ENCODE measurements at places on chromosomes 7 and 10.
A peak's percentile ranks its signal among the peaks of the same experiment; 100 is the strongest.

DNA sequence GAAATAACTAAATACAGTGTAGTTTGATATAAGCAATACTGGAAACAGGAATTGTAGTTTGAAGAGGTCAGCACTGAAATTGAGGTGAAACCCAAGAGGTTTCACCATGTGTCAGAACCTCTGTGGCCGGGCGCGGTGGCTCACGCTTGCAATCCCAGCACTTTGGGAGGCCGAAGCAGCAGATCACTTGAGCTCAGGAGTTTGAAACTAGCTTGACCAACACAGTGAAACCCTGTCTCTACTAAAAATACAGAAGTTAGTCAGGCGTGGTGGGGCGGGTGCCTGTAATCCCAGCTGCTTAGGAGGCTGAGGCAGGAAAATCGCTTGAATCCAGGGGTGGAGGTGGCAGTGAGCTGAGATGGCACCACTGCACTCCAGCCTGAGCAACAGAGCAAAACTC, 13.7 kb downstream of the AHCYL2 start:
- no peak for DNase-seq

DNA sequence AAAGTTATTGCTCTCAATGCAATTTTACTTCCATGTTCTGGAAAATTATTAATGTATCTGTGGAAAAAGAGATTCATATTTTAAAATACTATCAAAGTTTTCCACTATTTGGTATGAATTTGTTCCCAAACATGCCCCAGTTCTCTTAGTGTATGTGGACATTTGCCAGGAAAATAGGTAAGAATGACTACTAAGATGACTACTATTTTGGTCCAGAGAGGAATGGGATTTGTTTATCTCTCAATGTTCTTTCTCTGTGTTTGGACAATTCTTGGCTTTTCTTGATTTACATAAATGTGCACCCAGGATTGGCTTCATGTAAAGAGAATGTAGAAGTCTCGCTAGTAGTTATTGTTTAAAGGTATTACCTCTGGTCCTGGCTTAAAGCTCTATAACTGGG, 60.3 kb upstream of the POT1 start:
- no peak for DNase-seq

DNA sequence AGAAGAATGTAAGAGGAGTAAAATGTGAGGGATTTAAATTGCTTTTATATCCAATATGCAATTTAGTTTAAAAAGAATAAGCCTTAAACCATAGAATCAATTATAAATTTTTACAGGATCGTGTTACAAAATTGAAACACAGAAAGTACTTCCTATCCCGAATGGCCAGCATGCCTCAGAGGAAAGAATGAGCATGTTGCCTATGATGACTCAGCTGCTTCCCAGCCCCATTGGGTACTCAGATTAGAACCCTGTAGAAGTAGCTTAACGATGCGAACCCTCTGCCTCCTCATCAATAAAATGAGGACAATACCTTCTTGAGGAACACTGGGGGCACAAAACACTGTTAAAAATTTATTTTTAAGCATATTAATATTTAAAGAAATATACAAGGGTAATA, 113.4 kb upstream of the CDK1 start:
- no peak for DNase-seq

- no peak for DNase-seq
Measured at GRCh38 chr7:90671571-90671970, 75.5 kb downstream of the CDK14 start.

GRCh38 chr7:130334274-130334673, 10.3 kb upstream of the CPA5 start:
- DNase-seq, result no peak

- no peak for DNase-seq
Measured at GRCh38 chr7:1234881-1235500, 2.3 kb downstream of the UNCX start.

DNA sequence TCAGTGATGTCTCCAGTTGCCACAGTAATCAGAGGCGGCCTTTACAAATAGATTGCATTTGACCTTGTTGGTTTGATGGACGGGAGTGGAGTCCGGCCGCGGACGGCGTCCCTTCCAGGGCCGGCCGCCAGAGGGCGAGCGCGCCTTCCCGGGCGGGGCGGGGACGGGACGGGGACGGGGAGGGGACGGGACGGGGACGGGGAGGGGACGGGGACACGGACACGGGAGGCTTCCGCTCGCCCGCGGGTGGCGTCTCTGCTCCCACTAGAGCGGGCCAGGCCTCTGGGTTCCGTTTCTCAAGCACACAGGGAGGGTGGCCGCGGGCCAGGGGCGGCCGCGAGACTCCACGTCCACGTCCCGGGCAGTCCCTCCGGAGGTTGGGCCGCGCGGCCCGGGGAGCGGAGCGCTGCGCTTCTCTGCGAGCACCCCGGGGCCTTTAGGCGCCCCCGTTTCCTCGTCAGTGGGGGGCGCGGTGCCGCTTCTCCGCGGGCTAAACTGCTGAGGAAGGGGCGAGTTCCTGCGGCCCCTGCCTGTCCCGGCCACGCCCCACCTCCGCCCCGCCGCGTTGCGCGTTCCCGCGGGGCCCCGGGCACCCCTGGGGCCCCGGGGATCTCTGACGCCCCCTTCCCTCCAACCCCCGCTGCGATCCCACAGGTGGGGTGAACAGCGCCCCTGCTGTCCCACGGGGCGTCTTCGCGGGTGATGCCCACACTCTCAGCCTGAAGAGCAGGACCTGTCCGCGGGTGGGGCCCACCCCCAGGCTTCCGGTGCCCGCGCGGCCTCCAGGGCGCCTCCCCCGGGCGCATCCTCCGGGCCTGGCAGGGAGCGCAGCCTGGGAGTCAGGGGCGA, 84.2 kb upstream of the MKI67 start:
- peak; percentile 68 for DNase-seq

DNA sequence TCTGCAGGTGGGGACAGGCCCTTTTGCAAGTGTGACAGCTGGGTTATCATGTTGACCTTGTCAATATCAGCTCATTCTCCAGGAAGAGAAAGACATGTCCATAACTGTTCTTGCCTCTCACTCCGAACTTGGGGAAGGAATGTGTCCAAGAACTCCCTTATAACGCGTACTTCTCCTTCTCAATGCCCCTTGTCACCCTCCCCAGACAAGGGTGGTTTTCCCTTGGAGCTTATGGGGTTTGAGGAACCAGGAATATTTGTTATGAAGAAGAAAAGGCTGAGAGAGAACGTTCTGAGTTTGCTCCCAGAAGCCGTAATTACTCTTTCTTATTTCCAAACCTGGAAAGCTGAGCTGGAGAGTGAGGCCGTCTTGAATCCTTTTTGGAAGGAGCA, 77.4 kb downstream of the MKI67 start:
- no peak for DNase-seq

GRCh38 chr7:72493850-72494661, 81.9 kb upstream of the CALN1 start:
- peak; percentile 31 for DNase-seq

GRCh38 chr7:159136013-159136412, 8.7 kb downstream of the VIPR2 start:
- no peak for DNase-seq

DNA sequence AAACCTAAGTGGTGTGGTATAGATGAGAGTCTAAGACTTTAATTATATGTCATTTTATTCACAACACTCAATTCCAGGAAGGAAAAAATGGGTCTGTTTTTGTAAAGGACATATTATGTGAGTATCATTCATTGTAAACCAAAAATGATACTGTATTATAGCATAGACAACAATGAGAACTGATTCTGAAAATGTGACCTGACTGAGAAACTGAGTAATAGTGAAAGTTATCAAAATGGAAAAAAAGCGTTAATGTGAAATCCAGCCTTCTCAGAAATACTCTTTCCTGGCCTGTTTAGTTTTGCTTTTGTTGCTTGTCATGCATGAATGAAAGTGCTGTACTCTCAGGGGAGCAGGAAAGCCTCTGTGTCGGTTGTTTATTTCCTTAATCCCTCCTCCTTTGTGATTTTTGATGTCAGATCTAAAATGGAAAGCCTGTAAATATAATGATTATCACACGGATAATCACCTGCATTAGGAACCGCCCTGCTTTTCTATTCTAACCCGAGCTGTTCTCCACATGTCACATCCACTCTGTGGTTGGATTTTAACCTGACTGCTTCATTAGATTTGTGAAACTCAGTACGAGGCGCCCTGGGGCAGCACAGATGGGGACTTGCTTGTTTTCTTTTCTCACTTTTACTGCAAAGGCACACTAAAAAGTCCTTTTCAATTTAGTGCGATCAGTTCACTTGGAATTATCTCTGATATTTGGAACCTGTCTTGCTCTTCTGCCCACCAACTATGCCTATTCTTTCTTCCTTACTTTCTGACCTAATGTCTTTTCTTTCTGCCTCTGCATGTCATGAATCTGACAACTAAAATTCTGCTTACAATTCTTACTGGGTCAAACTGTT, 240.9 kb upstream of the KAT6B start:
- DNase-seq, result peak; percentile 46

DNA sequence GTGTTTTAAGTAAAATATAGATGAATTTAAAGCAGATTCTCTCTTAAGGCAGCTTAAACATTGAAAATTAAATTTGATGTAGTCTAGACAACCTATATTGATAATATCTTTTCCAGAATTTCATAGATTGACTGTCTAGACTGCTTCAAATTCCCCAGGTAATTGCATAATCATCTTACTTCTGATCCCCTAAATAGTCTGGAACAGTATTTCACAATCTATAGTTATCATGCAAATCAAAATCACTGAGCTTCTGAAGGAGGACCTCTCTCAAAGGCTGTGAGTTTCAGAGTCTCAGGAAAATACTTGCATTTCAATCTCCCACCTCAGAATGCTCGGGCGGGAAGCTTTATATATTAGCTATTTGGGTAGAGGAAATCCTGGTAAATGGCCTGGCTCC, 87.3 kb downstream of the SEMA3A start:
- DNase-seq, result no peak

- no peak for DNase-seq
Measured at GRCh38 chr10:93150289-93150688, 76.6 kb downstream of the CYP26A1 start.

DNA sequence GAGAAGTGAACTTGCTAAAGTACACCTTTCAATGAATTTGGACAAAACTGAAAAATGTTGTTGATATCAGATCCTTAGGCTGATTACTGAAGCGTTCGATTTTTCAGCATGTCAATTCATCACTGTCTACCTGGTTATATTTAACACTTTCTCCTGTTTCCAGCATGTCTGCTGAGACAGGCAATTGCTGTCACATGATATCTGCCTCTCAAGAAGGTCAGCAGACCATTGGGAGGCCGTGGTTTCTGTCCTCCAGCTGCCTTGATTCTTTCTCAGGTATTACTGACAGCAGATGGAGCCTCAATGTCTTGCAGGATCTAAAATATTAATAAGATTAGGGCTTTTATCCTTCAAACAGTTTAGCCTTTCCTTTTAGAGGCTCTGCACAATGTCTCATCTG, 127.5 kb downstream of the SNX10 start:
- no peak for DNase-seq

DNA sequence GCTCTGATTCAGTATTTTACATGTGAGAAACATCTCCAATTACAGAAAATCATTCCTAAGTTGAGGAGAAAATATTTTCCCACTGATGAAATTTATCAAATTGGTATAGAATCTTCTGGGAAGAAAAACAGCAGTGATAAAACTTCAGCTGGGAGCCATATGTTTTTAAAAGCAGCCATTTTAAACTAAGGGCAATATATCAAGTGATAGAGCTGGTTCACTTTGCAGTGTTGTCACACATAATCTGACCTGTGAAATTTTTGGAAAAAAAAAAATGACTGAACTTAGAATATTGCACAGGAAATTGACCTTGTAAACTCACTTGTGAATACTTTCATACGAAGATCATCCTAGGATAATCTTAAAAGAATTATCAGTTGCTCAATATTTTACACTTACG, 10.5 kb upstream of the EZH2 start:
- DNase-seq, result no peak

- no peak for DNase-seq
Measured at GRCh38 chr7:6273380-6273837, 985 bp upstream of the CYTH3 start.

DNA sequence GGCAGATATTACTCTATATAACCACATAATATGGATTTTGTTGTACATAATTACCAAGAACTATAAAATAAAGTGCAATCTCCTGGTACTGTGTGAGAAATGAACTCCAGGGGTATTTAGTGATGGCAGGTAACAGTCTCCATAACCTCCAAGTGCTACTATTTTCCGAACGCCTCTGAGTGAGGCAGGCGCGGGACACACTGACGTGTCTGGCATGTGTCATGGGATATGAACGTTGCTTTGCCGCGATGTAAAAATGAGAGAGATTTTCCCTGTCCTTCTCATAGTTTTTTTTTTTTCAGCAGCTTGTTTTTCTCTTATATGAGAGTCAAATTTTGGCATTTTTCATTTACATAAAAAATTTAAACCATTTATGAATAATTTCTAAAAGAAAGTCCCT, 3.6 kb downstream of the ADARB2 start:
- no peak for DNase-seq

DNA sequence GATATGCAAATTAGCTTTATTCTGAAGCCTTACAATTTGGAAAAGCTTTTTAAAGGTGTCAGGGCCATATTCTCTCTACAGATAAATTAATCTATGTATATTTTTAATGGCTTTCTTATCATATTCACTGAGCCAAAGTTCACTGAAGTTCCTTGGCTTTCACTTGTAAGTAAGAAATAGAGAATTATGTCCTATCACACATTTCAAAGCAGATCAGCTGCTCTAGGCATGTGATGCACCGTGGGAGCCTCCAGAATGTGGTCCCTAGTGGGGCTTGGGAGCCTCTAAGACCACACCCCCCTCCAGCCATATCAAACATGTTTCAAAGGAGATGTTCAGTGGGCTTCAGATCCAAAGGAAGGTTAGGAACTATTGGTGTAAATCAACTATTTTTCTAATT, 51.5 kb downstream of the LAMB4 start:
- no peak for DNase-seq

- DNase-seq, result no peak
Measured at GRCh38 chr7:27952456-27953285, 212.7 kb downstream of the TAX1BP1 start.

GRCh38 chr10:6047847-6048246, 14.3 kb downstream of the IL2RA start:
- no peak for DNase-seq

- no peak for DNase-seq
Measured at GRCh38 chr10:130022511-130023299, 58.6 kb upstream of the EBF3 start.

GRCh38 chr7:70580161-70580560, 551.8 kb upstream of the GALNT17 start:
- no peak for DNase-seq

DNA sequence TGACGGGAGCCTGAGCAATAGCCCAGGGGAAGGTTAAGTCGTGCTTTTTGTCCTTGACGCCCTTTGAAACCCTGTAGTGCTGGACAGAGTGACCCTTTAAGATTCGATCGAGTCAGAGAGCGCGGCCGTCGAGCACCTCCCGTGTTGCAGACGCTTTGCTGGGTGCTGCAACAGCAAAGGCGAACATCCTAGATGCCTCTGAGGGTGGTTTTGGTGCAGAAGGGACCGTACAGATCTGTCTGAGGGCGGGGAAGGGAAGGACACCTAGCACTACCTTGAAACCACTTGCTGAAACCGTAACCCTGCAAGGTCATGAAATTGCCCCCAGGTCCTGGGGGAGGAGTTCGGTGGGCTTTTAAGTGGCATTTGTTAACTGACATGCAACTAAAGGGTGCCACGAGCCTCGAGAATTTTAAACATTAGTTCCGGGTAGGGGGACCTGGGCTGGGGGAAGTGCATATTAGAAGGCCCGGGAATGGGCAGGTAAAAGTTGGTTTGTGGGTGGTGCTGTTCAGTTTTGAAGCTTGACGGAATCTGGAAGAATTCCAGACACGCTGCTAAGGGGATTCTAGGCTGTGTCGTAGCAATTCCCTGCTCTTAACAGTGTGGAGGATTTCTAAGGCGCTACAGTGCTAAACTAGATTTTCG, 786 bp downstream of the ATP5F1C start:
- DNase-seq, result peak; percentile 1

GRCh38 chr10:71752391-71753090, 20.8 kb downstream of the VSIR start:
- no peak for DNase-seq
